Activated CD4-positive, alpha-beta T cell treated with anti-CD3 and anti-CD28 coated beads for 24 hours (primary cell): ENCODE measurements at places on chromosomes 3 and 15.

DNA sequence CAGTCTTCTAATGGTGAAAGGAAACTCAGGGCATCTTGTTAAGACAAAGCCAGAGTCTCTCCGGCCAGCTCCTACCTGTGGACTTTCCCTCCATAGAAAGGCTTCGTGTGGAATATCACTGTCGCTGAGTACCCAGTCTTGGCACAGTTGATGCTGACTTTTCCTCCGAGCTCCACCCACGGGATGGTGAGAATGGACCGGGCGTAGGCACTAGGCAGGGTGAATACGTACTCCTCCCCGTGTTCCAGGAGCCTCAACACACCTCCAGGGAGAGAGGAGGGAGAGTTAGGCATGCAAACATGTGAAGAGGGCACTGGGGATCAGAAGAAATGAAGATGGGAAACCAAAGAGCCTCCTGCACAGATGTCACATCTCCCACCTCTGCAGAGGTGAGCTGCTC, 138.0 kb downstream of the STT3B start:
- DNase-seq: no peak

DNA sequence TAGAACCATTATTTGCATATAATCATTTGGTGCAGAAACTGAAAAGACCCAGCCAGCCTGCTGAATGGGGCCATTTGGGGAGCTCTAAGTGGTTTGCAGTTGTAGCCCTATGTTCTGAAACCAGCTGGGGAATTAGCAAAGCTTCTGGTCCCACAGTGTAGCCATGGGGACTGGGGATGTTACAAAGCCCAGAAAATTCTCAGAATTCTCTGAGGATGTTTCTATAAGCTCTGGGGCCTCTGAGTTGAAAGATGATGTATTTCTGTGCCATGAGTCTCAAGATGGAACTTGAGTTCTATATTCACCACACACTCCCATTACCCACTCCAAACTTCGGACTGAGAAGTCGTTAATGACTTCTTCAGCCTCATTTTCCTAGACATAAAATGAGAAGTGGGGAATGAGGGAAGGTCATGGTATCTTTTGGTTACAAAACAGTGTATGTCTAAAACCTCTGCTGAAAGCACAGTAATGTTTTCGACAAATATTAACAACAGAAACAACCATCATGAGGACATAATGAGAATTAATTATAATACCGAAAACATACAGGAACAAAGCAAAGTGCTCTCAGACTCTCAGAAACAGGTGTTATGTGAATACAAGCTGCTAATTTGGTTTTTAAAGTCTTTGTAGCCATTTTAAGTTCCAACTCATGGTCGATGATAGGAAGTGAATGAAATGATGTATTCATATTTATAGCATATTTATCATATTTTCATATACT, 89.4 kb downstream of the RFTN1 start:
- DNase-seq: no peak

- no peak for DNase-seq
Measured at GRCh38 chr3:30511524-30512251, 94.7 kb upstream of the TGFBR2 start.

- DNase-seq: peak; percentile 39
Measured at GRCh38 chr3:31533169-31534064, 692 bp downstream of the STT3B start.
